Erythroblast (primary cell): ENCODE measurements at places on chromosomes 2 and 18.
A peak's percentile ranks its signal among the peaks of the same experiment; 100 is the strongest.

GRCh38 chr18:25349131-25349925 lies 2.6 kb downstream of the ZNF521 start:
- DNase-seq = peak; percentile 50

GRCh38 chr2:47798631-47799030 lies 15.7 kb downstream of the MSH6 start:
- no peak for DNase-seq

- DNase-seq = no peak
Observed at GRCh38 chr2:236014408-236015131, 153.6 kb downstream of the GBX2 start.

- no peak for DNase-seq
Observed at GRCh38 chr2:128329607-128330006, 10.9 kb upstream of the HS6ST1 start.

DNA sequence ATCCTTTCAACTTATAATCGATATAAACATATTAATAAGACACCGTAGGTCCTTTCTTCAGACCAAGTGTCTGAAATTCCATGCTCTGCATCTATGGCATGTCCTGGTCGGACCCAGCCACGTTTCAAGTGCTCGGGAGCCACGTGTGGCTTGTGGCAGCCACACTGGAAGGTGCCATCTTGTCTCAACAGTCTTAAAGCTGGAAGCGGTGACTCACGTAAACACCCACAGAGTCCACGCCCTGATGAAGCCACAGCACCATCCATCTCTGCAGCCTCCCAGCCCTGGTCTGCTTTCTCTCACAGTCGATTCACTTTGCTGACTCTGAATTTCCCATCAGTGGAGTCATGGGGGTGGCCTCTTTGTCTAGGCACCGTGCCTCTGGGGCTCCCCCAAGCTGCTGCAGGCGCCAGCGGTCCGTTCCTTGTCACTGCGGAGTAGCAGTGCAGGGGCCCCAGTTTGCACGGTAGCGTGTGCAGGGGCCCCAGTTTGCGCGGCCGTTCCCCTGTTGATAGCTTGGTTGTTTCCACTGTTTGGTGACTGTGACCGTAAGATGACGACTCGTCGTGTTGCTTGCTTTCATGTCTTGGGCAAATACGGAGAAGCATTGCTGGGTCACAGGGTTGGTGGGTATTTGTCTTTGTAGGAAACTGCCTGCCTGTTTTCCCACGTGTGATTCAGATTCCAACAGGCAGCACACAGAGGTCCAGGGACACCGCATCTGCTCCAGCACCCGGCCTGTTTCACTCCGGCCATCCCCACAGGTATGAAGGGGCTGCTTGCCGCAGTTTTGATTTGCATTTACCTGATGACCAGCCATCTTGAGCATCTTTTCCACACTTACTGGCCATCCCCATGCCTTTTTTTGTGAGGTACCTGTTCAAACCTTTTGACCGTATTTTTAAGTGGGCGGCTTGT lies 240.3 kb downstream of the HDAC4 start:
- no peak for DNase-seq

DNA sequence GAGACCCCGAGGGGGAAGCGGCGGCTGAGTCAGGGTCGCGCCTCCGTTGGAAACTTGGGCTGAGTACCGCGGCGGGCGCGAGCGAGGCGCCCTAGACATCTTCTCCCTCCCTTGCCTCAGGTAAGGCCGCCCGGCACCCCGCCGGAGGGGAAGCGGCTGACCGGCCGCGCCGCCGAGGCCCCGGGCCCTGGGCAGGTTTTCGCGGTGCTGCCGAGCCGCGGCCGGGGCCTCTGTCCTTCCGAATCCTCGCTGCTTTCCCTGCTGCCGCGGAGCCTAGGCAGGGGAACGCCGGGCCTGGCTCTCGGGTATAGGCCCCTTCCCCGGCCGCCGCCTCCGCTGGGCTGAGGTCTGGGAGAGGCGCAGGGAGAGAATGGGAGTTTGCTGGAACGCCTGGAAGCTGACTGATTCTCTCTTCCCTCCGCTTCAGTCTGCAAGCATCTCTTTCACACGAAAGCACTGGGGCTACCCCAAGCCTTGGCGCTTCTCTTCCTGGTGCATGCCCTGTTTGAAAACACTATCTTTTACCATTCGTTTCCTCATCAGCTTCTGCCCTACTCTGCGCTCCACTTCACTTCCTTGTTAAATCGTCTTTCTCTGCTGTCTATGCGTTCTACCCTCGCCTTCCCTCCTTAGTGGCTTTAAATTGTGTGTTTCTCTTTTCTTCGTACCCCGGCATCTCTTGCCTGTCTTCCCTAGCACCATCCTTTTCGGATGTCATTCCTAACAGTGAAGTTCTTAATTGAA lies 652 bp downstream of the PPM1B start:
- peak; percentile 79 for DNase-seq

DNA sequence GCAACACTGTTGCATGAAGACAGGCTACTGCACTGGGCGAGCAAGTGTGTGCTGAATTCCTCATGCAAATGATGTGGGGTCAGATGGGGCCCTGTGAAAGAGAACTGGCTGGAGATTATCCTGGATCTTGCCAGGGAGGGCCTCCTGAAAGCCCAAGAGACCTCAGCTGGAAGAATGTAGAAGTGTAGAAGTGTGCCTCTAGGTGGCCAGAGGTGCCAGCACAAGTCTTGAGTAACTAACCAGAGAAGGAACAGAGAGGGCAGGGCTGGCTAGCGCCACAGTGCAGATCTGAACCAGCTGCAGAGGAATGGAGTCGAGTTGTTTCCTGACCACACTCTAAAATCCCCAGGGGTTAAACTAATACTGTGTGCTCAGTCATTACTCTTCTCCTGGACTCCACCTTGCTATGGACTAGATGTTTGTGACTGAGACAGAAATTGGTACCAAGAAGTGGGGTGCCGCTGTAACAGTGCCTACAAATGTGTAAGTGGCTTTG lies 399.3 kb downstream of the LRATD1 start:
- DNase-seq = no peak

GRCh38 chr2:10709290-10709939 lies 12.0 kb upstream of the ATP6V1C2 start:
- no peak for DNase-seq

DNA sequence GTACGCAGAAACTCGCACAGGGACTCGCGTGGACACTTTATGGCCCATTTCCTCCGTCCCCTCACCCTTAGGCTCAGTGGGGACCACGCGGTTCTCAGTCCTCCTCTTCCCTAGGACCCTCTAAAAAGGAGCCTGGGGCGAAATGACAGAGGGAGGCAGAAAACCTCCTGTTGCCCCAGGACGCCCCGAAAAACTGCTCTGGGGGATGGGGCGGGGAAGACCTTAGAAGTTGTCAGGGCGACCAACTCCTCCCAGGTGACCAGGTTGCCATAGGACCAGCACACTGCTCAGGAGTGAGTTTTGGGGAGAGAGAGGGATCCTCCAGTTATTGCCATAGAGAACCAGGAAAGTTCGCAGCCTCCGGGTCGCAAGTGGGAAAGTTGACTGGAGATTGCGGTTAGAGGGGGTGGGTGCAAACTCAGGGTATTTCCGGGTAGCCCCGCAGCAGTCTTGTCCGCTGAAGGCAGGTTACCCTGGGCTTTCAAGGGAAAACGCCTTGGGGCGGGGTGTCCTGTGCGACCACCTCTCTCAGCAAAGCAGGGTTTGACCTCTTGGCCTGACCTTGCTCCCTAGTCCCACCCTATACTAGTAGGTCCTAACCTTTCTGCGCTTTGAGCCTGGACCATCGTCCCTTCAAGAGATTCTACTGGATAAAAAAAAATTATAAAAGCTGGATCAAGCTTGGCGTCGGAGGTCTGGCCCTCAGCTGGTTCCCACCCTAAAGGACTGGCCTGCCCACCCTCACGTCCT lies 7.8 kb upstream of the PAX3 start:
- DNase-seq = no peak

- DNase-seq = no peak
Observed at GRCh38 chr2:186559370-186559769, 30.5 kb upstream of the ITGAV start.

- no peak for DNase-seq
Observed at GRCh38 chr18:52339891-52340371, at the start of gene DCC. Gene DCC (plus strand): TSS chr18:52340197. CDS start chr18:52340788, 591 bp downstream.

GRCh38 chr2:73968357-73968937 lies 16.3 kb upstream of the TET3 start:
- DNase-seq = no peak

DNA sequence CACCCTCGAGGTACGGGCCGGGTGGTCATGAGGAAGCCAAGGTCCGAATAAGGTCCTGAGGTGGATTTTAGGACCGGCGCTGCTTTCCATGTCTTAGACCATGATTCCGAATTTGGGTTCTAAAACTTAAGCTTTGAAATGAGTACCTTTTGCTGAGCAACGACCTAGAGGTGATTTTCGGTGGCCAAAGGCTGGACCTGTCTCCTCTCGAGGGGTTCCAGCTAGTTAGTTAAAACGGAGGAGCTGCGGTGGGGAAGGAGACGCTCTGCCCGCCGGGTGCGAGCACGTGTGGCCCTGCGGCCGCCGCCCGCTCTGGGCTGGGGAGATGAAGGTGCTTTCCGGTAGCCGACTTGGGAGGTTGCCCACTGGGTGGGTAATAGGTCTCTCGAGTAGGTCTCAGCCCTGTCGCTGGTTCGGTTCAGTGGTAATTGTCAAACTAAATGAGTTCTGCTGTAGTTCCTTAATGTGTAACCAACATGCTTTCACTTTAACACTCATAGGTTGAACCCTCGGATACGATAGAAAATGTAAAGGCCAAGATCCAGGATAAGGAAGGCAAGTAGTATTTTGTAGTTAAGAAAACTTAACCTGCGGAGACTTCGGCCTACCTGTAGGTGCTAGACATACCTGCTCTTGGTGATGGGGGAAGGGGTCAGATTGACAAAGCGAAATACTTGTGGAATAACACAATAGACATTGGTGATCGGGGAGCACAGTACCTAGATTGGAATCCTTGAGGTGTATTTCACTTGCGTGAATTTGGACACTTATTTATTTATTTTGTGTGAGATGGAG lies 572 bp downstream of the RPS27A start:
- peak; percentile 78 for DNase-seq
